ENCODE measurements at places on chromosomes 16 and 17. TPM values are rescaled to one million over a fixed set of nuclear protein-coding genes. Genes with fewer than 3 reads are reported as not detected.

DNA sequence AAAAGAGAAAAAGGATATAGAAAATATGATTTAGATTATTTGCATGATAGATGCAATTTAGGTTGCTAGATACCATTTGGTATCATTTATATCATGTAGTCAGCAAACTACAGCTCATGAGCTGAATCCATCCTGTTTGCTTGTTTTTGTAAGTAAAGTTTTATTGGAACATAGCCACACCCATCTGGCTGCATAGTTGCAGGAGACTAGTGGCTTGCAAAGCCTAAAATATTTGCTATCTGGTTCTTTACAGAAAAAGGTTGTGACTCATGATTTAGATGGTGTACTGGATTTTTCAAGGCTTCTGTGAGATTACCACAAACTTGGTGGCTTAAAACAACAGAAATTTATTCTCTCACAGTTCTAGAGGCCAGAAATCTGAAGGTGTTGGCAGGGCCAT lies 49.9 kb downstream of the MAP2K4 start:
- DNase-seq, result no peak

- no peak for DNase-seq
These were observed 48.0 kb downstream of the N4BP1 start for GRCh38 chr16:48561960-48562393.

DNA sequence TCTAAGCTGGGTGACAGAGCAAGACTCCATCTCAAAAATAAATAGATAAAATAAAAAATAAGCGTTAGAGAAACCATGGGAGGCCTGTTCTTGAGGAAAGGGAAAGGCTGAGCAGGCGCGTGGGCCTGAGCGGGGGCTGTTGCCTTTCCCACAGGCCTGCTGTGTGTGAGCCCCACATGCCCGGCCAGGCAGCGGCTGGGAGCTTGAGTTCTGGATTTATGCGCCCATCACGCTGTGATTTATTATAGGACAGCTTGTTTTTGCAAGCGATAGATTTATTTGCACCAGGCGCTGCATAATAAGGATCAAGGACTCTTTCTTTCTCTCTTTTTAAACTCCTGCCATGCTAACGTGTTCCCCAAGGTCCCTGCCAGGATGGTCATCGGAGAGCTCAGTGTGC lies 14.8 kb upstream of the WFDC1 start:
- DNase-seq, result no peak

DNA sequence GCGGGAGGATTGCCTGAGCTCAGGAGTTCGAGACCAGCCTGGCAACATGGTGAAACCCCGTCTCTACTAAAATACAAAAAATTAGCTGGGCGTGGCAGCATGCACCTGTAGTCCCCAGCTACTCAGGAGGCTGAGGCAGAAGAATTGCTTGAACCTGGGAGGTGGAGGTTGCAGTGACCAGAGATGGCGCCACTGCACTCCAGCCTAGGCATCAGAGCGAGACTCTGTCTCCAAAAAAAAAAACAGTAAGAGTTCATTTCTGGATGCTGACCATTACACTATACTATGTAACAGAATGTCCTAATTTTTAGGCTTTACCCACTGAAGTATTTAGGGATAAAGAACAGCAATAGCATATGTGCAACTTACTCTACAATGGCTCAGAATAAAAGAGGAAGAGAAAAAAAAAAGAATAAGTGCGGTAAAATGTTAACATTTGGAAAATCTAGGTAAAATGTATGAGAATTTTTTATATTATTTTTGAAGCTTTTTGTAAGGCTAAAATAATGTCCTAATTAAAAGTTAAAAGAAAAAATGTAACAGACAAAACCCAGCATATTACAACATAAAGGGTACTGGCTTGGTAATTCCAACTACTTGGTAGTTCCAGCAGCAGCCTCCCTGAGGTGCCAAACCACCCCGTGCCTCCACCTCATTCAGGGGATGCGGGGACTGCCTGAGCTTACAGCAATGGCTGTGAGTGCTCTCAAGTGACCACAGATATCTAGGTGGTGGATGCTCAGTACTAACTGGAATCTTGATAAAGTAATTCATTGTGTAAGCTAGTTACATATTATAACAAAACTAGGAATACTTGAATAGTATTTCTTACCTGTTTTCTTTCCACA lies 10.9 kb downstream of the COPS3 start:
- peak; percentile 20 for DNase-seq

GRCh38 chr17:73226556-73227172 lies 33.8 kb downstream of the COG1 start:
- no peak for DNase-seq

DNA sequence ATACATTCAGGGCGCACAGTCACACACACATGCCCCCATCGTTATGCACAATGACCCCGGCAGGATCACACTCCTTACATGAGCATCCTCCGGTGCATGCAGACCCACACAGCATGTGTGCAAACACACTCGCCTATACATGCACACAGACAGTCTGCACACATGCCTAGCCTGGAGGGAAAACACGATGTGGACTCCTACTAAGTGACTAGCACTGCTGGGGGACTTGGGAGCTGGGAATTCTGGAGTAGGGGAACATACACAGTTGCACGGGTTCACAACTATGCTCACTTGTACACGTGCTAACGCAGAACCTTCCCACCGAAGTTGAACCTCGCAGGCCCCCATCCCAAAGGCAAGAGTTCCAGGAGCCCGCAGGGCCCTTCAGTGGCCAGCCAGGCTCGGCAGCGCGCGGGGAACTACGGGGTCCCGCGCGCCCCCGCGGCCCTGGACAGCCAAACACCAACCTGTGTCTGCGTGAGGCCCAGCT lies 2.0 kb downstream of the DLX3 start:
- DNase-seq, result no peak

- peak; percentile 77 for DNase-seq
These were observed 30.0 kb downstream of the TBCD start for GRCh38 chr17:82781894-82782274.

DNA sequence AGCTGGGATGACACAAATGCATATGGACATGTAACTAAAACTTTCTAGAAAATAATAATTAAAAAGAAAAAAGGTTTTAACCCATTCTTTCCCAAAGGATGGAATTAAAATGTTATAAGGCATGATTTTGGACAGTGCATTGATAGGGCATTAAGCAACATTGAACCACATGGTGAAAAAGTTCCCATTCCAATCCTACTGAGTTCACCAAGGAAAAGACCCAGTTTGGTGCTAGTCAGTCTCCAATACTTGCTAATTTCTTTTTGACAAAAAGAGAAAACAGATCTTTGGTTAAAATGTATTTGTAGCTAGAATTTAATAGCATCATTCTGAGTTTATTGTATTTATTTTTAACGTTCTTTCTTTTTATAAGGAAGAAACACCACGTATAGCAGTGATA lies 28.1 kb downstream of the EMP2 start:
- no peak for DNase-seq

GRCh38 chr16:19850131-19850817 lies 34.4 kb downstream of the GPRC5B start:
- no peak for DNase-seq

DNA sequence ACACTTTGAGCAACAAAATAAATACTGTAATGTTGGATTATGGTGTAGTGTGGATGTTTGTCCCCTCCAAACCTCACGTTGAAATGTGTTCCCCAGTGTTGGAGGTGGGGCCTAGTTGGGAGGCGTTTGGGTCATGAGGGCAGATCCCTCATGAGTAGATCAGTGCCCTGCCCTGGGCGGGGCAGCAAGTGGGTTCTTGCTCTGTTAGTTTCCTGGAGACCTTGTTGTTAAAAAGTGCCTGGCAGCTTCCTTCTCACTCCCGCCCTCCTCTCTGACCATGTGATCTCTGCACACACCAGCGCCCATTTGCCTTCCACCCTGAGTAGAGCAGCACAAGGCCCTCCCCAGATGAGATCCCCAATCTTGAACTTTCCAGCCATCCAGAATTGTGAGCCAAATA lies 67.7 kb downstream of the MPRIP start:
- no peak for DNase-seq

DNA sequence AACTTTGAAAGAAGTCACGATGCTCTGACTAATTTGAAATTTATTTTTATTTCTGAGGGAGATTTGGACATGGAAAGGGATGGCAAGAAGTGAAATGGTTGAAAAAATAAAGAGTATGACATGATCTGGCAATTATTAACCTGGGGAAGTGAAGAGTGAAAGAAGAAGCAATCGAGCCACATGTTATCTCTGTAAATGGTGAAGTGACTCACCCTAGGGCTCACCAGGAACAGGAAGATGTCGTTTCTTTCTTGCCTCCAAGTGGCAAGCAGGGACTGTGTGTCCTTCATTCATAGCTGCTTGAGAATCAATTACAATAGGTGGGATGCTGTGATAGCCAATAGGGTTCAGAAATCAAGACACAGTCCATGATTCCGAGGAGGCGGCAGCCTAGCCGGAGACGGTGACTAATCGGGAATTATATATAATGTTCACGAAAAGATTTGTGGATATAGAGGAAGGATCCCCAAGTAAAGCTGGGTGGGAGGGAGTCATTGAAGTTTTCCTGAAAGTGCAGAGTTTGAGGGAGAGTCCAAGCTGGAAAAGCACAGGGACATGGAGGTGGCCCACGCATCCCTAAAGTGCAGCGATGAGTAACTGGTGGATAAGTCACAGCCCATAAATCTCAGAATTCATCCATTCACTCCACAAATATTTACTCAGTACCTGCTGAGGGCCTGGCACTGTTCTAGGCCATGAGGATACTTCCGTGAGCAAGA lies 18.2 kb upstream of the KRT20 start:
- DNase-seq, result no peak

DNA sequence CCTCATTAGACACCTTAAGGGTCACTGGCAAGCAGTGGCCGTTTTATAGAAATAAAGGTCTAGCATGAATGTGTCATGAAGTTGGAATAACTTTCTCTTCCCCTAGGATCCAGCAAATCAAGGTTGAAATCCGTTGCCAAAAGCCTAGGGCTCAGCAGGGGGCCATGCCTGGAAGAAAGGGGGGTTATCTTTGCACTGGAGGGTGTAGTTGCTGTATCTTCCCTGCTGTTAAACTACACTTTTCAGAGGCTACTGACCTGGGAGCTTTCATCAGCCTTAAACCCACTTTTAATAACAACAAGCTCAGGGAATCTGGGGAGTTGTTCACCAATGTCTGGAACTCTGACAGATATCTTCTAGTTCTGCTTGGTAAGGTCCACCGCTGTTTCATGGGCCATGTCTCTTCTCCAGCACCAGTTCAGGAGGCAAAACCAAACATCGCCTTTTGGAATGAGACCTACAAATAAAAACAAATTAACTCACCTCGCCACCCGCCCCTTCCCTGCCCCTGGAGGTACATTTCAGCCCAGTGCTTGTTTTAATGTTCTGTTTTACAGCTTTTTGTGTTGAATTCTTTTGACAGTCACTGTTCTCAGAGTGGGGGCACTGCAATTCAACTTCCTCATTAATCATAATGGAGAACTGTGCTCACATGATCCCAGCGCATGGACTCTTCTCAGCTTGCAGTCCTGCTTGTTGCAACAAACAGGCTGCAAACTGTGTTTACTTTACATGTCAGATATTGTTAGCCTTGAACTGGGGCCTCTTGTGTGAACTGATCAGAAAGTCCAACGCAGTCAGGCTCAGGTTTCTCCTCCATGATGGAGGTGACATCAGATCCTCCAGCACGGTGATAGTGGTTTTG lies 508.7 kb downstream of the KCNJ2 start:
- no peak for DNase-seq

GRCh38 chr16:9139965-9140364 lies 48.5 kb downstream of the HAPSTR1 start:
- DNase-seq, result no peak

GRCh38 chr17:73534209-73534909 lies 109.9 kb downstream of the SDK2 start:
- DNase-seq, result no peak

GRCh38 chr17:75365009-75365930 lies 40.2 kb downstream of the GRB2 start:
- no peak for DNase-seq

GRCh38 chr16:66486773-66487579 lies 59.9 kb downstream of the BEAN1 start:
- no peak for DNase-seq

DNA sequence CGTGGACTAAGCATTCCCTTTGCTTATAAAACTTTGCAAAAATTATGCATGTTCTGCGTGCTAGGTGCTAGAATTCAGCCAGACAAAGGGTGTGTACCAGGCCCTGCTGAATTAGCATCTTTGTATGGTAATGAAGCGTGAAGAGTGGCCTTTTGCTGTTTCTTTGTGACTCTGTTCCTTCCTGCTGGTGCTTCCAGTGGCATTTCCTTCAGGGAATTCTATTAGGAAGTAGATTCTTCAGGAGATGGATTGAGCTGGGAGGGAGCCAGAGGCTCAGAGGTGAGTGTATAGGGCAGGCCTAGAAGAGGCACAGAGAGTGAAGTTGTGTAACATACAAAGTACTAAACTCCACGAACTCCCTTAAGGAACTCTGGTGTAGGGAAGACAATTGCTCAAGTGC lies 73.9 kb upstream of the ASIC2 start:
- no peak for DNase-seq

GRCh38 chr16:27642756-27643155 lies 92.8 kb downstream of the KATNIP start:
- DNase-seq, result no peak

DNA sequence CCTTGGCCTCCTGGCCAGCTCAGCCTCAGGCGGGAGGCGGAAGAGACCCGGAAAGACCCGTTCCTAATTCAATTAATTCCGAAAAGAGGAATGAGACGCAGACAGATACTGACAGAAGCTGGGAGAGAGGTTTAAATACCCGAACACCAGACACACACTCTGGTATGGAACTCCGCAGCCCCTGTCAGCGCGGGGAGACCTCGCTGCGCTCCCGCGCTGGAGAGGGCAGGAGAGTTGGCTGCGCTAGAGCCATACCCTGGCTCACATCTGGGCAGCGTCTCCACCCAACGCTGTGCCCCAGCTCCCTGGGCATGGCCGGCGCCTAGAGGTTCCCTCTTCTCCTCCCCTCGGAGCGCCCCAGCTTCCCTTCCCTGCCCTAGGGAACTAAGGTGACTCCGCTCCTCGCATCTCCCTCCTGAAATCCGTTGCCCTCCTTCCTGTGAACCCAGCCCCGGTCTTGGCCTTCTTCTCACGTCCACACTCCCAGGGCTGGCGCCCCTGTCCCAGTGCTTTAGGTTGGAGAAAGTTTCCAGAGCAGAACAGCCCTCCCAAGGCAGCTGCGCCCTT lies 8.0 kb downstream of the NEUROD2 start:
- DNase-seq, result no peak

Gene PRAC1
- total RNA-seq, result not detected

Gene ZSCAN10
- not detected for total RNA-seq

Gene C1QTNF8
- total RNA-seq, result not detected

Gene KRT33A
- not detected for total RNA-seq

Gene TBC1D26
- 0.45 TPM for total RNA-seq

Gene CNTROB
- total RNA-seq, result 45.7 TPM

Gene GNG13
- total RNA-seq, result not detected

Gene SLC16A6
- total RNA-seq, result 6.0 TPM

Gene ABCC11
- 0.16 TPM for total RNA-seq

Data from activated naive CD8-positive, alpha-beta T cell treated with anti-CD3 and anti-CD28 coated beads for 36 hours (primary cell).